ENCODE measurements at places on chromosomes 7 and 10. TPM values are rescaled to one million over a fixed set of nuclear protein-coding genes. Genes with fewer than 3 reads are reported as not detected.

GRCh38 chr7:106155027-106155426 lies 42.9 kb upstream of the SYPL1 start:
- no peak for DNase-seq

GRCh38 chr7:28480595-28480994 lies 68.3 kb downstream of the CREB5 start:
- no peak for DNase-seq

DNA sequence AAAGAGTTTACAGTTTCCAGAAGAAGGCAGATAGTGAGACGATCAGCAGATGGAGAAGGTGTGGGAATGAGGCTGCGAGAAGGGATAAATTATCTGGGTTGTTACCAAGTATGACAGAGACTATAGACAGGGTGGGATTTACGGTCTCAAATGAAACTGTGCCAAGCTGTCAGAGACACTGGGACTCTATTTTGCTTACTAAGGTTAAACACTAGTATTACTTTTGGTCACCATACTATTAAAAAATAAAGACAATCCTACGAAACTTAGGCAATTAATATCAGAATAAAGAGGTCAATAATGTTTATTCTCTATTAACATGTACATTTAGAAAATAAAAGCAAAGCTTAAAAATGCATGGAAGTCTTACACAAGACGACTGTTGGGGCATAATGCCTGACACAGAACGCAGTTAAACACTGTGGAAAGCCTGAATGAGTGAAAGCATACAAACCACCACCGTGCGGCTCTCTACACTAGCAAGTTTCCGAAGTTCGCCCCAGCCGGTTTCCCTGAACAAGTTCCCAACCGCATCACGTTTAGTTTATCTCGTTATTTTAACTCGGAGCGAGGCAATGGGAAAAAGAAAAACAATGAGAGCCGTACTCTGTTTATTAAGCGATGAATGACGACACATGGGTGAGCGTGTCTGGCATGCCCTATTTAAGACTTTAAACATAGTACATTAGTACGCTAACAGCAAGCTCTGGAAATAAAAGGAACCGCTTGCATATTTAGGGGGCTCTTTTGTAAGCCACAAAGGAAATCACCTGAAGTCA lies 909 bp upstream of the CC2D2B start:
- no peak for DNase-seq

GRCh38 chr7:39529582-39529981 lies 36.6 kb upstream of the YAE1 start:
- DNase-seq: no peak

- DNase-seq: no peak
These were observed 109.4 kb downstream of the SEMA3A start for GRCh38 chr7:84085147-84085546.

- no peak for DNase-seq
These were observed 14.6 kb downstream of the CHST12 start for GRCh38 chr7:2417981-2418481.

SLC39A12 gene
- not detected for total RNA-seq

DNA sequence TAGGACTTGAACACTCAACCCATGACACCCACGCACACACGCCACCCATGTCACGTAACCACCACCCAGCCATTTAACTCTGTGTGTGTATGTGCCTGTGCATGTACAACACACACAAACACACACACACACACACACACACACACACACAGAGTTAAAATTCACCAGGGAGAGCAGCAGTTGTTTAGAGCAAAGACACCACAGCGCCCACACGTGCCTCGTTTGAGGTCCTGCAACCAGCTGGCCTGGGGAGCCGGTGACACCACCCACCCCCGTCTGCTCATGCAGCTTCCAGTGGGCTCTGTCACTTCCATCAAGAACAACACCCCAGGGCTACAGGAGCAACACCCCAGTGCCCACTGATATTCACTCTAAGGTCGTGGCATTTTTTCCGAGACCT lies 97.4 kb downstream of the ELFN1 start:
- DNase-seq: no peak

SKIDA1 gene
- 8.2 TPM for total RNA-seq

NAPEPLD gene
- 9.9 TPM for total RNA-seq

DNA sequence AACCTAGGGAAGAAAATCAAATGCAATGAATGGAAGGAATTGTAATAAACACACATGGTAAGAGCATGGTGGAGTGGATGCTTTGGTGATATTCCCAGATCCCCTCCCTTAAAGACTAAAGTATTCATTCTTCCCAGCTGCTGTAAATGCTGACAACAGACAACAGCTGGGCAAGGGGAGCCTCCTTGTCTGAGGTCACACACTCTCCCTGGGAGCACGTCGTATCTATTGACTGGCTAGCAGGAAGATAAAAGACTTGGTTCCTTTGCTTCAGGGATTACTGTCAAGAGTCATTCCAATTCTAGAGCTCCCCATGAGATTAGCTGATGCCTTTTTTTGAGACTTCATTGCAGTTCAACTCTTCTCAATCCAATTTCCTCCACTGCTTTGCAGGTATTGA lies 443.5 kb upstream of the ETV1 start:
- DNase-seq: no peak

DNA sequence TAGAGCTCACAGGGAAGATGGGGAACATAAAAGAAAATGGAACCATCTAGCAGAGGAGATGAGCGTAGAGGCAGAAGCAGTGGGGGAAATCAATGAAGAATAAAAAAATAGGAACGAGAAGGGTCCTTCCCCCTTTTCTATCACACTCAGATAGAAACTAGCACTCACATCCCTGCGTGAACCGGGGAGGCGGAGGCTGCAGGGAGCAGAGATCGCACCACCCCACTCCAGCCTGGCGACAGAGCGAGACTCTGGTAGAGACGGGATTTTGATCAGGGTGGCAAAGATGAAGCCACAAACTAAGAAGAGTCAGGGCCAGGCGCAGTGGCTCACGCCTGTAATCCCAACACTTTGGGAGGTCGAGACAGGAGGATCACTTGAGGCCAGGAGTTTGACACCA lies 64.7 kb upstream of the ECHDC3 start:
- DNase-seq: no peak

DNA sequence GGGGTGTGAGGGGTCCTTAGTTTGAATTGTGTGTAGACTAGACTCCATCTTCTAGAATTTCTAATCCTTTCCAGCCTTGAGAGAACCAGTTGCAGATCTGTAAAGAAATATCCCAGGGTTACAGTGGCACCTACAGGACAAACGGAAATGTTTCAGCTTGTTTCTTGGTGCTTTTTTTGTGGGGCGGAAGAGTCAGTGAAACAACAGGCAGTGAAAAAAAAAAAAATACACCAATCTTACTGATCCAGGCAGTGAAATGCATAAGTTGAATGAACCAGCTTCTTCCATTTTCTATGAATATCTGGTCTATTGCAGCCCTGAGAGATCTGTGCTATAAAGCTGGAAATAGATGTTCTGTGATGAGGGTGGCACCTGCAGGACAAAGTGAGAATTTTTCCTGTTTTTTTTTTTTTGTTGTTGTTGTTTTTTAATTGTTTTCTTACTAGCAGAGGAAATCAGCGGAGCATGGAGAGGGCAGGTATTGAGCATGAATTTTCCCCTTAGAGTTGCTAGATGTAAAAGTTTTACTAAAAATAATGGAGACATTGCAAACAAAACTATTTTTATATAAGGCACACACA lies 81.9 kb upstream of the DYNC1I1 start:
- no peak for DNase-seq

DNA sequence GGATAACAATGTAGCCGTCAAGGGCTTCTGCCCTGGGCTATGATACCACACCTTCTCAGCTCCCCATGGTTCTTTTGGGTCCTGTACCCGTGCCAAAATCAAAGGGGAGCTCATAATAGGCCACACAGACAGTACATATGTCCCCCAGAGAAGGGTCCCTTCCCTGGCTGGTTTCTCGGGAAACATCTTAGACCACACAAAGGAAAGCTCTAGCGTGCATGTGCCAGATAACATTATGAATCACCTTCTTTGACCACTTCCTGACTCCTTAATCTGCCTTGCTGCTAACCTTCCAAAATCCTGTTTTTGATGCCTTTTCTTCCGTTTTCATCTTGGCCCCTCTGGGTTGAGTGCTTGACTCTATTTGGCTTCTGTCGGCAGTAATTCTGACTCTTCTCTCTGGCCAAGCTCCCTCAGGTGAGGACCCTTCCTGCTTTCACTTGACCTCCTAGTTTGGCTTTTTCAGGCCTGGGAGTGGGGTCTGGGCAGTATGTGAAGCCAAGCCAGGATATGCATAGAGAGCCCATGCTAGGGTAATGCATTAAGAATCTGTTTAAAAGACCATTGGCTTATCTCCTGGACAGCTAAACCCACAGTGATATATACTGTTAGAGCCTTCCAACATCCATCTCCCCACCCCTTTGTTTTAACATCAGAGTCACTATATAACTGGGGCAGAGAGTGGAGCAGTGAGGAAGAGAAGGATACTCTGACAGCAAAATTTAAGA lies 84.8 kb downstream of the ANLN start:
- DNase-seq: no peak

- DNase-seq: no peak
These were observed 646.2 kb downstream of the GATA3 start for GRCh38 chr10:8700689-8701088.

DNA sequence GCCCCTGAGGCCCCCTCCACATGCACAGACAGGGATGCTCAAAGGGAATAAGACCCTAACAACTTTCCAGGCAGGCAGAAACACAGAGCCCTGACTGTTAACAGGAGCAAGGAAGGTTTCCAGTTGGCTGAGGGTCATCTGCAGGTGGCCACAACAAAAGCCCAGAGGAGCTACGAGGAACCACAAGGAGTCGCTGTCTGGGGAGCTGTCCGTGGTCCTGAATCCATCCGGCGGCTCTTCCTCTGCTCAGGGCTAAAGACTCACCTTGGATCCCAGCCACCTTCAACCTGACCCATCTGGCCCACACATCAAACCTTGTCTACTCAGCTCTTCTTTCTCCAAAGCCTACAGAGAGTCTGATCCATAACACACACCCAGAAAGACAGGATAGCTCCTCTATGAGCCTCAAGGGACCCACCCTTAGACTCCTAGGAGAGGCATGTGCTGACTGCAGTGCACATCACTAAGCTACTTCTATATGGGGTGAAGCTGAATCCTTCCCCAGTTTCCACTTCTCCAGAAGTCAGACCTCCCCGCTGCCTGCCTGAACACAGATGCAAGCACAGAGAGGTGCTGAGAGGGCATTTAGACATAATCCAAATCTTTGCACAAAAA lies 104.0 kb downstream of the SLIT1 start:
- peak; percentile 63 for DNase-seq

DNA sequence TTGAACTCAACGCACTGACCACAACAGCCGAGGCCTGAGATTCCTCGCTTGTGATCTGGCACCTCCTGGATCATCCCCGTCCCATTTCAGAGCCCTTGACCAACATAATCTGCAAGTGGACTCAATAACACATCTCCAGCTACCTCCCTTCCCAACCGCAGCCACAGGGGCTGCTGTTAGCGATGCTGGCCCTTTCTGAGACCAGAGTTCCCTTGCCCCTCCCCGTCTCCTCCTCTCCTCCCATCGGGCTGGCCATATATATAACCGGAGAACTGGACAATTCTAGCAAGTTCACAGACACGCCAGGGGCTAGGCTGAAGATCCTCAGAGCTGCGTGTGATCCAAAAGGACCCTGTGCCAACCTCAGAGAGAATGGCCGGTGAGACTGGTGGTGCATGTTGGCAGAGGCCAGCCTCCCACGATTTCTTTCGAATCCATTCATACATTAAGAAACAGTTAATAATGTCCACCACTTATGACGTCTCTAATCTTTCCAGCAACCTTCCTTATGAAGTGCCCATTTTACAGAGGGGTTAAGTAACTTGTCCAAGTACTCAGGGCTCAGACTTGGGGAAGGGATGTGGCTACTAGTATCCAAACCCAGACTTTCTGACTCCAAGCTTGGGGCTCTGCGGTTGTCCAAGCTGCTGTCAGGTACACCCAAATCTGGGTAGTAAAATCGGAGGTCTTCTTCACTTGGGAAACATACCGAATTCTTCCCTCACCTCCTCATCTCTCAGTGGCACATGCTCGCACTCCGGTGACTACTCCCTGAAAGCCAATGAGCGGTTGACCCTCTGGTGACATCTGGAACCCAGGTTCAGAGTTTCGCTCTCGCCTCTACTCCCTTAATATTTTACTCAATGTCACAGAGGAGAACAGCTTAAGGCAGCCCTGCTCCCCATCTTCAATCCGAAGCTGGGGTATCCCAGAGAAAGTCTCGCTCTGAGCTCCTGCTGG lies 11.2 kb upstream of the FEZF1 start:
- no peak for DNase-seq

All from H1 (cell line).